ENCODE measurements at places on chromosomes 7 and 10.

DNA sequence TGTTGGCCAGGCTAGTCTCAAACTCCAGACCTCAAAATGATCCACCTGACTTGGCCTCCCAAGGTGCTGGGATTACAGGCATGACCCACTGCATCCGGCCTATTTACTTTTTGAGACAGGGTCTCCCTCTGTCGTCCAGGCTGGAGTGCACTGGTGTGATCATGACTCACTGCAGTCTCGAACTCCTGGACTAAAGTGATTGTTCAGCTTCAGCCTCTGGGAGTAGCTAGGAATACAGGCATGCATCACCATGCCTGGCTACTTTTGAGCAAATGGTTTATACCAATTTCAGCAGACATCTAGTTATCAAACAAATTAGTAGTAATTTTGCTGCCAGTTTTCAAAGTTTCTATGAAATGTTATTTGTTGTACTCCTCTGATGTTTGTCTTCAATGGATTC, 2.2 kb upstream of the WAC start:
- H3K4me1 ChIP-seq, result peaks cover 37% of the 10 kb centered on the region
- no peak overlapping the region for H3K27ac ChIP-seq
- no peak overlapping the region for H3K4me3 ChIP-seq
- peaks cover under 1% of the 10 kb centered on the region for H3K36me3 ChIP-seq
- no peaks in the 10 kb centered on the region for H3K27me3 ChIP-seq

DNA sequence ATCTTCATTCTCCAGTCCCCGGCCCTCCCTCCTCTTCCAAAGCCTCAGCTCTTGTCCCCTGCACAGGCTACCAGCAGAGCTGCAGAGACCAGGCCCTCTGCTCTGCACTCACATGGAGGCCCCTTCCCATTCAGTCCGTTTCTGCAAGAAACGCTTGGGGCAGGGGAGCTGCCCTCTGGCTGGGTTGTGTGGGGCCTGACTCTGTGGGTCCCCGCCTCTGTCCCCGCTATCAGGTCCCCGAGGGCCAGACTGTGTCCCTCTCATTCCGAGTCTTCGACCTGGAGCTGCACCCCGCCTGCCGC, 1.5 kb downstream of the PCOLCE start:
- peaks cover 21% of the 10 kb centered on the region for H3K4me1 ChIP-seq
- peak overlapping the region; percentile 64 for H3K27ac ChIP-seq
- H3K27me3 ChIP-seq, result no peaks in the 10 kb centered on the region
- DNase-seq, result peak; percentile 12
- H3K4me3 ChIP-seq, result peak overlapping the region; percentile 34
- H3K36me3 ChIP-seq, result no peaks in the 10 kb centered on the region

- H3K36me3 ChIP-seq, result no peaks in the 10 kb centered on the region
- H3K27ac ChIP-seq, result no peak overlapping the region
- no peaks in the 10 kb centered on the region for H3K4me1 ChIP-seq
- no peak overlapping the region for H3K4me3 ChIP-seq
Measured at GRCh38 chr7:155261031-155261985, 36.4 kb upstream of the INSIG1 start.

GRCh38 chr7:36048141-36048901, 104.7 kb upstream of the EEPD1 start:
- no peaks in the 10 kb centered on the region for H3K4me1 ChIP-seq
- no peak for DNase-seq
- no peak overlapping the region for H3K4me3 ChIP-seq
- H3K27me3 ChIP-seq, result no peaks in the 10 kb centered on the region
- H3K36me3 ChIP-seq, result no peaks in the 10 kb centered on the region

- no peaks in the 10 kb centered on the region for H3K4me1 ChIP-seq
- no peak overlapping the region for H3K4me3 ChIP-seq
- H3K36me3 ChIP-seq, result no peaks in the 10 kb centered on the region
Measured at GRCh38 chr7:15199482-15199881, 296.9 kb upstream of the DGKB start.

DNA sequence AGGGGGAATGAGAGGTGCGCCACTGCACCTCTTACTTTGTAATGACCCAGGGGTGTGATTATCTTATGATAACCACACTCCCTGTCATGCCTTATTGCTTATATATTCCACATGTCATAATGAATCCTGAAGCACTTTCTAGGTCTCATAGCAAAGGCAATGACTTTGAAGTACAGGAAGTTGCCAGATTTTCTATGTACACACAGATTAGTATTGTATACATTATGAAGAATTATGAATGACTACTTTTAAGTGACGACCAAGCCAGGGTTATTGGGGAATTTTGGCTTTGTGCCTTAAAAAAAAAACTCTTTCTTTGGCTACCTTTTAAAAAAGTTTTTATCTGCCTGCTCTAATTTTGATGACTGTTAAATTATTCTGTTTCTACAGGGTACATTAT, 269.6 kb downstream of the MDFIC start:
- no peak overlapping the region for H3K27ac ChIP-seq
- H3K4me3 ChIP-seq, result no peak overlapping the region
- H3K4me1 ChIP-seq, result no peaks in the 10 kb centered on the region

GRCh38 chr10:110827875-110828274, 43.9 kb upstream of the PDCD4 start:
- H3K27me3 ChIP-seq, result no peaks in the 10 kb centered on the region
- H3K4me1 ChIP-seq, result no peaks in the 10 kb centered on the region
- no peak for DNase-seq
- no peak overlapping the region for H3K27ac ChIP-seq
- H3K4me3 ChIP-seq, result no peak overlapping the region

GRCh38 chr7:36058020-36058592, 94.9 kb upstream of the EEPD1 start:
- H3K36me3 ChIP-seq, result no peaks in the 10 kb centered on the region
- no peak overlapping the region for H3K4me3 ChIP-seq
- H3K27ac ChIP-seq, result no peak overlapping the region
- no peaks in the 10 kb centered on the region for H3K27me3 ChIP-seq

GRCh38 chr10:86524225-86524962, 2.8 kb upstream of the WAPL start:
- no peak overlapping the region for H3K4me3 ChIP-seq
- H3K27ac ChIP-seq, result no peak overlapping the region
- H3K27me3 ChIP-seq, result no peaks in the 10 kb centered on the region
- DNase-seq, result no peak
- no peaks in the 10 kb centered on the region for H3K36me3 ChIP-seq

- H3K27ac ChIP-seq, result no peak overlapping the region
- H3K4me1 ChIP-seq, result no peaks in the 10 kb centered on the region
- H3K4me3 ChIP-seq, result no peak overlapping the region
- no peaks in the 10 kb centered on the region for H3K36me3 ChIP-seq
- DNase-seq, result no peak
Measured at GRCh38 chr10:18310761-18311160, 170.5 kb downstream of the CACNB2 start.

GRCh38 chr10:104337521-104337984, 712 bp downstream of the ITPRIP start:
- H3K27ac ChIP-seq, result peak overlapping the region; percentile 83
- H3K27me3 ChIP-seq, result no peaks in the 10 kb centered on the region
- H3K36me3 ChIP-seq, result no peaks in the 10 kb centered on the region
- H3K4me1 ChIP-seq, result peaks cover 54% of the 10 kb centered on the region
- peak overlapping the region; percentile 80 for H3K4me3 ChIP-seq
- DNase-seq, result no peak

DNA sequence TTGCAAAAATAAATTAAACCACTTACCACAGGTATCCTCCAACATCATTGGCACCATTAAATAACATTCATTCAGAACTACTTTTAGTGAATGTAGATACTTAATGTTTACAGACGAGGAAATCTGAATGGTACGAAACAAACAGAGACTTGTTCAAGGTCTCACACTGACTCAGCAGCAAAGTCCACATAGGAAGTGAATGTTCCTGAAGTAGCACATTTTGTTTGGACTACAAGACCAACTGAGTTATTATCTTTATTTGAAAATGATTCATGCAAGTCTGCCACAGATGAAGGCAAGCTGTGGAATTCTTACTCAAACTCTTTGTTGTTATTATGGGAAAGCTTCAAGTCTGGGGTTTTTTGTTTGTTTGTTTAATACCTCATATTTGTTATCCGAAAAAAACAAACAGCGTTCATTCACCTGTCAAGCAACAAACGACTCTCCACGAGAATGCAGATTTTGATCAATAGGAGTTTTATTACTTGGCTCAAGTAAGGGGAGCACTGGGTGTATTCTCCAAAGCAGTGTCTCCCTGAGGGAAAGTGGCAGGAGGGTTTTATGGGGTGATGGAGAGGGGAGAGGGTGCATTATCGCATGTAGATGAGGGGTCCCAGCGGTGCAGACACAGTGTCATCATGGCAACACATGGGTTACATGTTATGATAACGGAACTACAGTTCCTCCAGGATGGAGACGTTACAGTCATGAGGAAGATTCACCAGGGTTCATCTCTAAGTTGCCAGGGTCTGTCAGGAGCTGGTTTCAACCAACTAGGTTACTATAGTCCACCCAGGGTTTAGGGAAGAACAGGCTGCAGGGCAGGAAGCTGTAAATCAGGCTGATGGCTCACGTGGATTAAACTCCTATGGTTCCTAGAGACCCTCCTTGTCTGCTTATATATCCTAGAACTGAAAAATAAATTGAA, 147.7 kb upstream of the AKR1E2 start:
- H3K36me3 ChIP-seq, result no peaks in the 10 kb centered on the region
- no peak for DNase-seq
- no peaks in the 10 kb centered on the region for H3K27me3 ChIP-seq
- no peak overlapping the region for H3K4me3 ChIP-seq

- H3K27me3 ChIP-seq, result no peaks in the 10 kb centered on the region
- H3K27ac ChIP-seq, result no peak overlapping the region
- H3K4me3 ChIP-seq, result no peak overlapping the region
- H3K4me1 ChIP-seq, result no peaks in the 10 kb centered on the region
- no peak for DNase-seq
- no peaks in the 10 kb centered on the region for H3K36me3 ChIP-seq
Measured at GRCh38 chr7:46886669-46887374, 695.1 kb downstream of the TNS3 start.

DNA sequence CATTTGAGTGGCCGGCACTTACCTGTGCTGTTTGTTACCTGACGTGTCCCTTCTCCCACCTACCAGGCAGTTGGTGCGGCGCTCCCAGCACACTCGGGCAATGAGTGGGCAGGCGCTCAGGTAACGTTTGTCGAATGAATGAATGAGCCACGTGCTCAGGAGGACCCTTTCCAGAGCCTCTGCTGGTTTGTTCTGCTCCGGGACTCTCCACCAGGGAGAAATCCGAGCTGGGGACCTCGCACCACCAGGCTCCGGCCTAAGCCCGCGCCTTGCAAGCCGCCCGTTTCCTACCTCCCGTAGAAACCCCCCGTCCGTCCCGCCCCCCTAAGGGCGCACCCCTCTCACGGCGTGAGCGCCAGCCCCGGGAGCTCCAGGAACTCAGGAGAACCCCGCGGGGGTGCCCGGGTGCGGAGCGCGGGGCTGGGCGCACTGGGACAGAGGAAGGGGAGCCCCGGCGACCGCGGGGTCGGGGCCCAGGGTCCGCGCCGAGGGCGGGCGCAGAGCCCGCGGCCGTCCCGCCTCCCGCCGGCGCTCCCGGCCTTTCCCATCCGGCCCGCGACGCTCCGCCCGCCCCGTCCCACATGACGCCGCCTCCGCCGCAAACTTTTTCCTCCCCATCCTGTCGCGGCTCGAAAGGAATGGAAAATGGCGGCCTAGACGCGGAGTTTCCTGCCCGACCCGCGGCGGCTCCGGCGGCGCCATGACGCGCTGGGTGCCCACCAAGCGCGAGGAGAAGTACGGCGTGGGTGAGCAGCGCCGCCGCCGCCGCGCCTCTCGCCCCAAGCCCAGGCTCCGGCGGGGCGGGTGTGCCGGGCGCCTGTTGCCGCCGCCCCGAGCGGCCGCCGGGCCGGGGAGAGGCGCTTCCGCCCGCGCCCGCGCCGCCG, at the start of gene DOCK1:
Gene DOCK1 (plus strand): TSS at position 611 of the 884 bp plus-strand sequence. CDS start 90 bp downstream, at position 701.
- H3K27ac ChIP-seq, result no peak within 1 kb of the TSS
- H3K4me1 ChIP-seq, result no peaks in the 10 kb centered on the region
- H3K36me3 ChIP-seq, result no peaks in the 10 kb centered on the region
- no peak within 1 kb of the TSS for H3K4me3 ChIP-seq
- no peak for DNase-seq

DNA sequence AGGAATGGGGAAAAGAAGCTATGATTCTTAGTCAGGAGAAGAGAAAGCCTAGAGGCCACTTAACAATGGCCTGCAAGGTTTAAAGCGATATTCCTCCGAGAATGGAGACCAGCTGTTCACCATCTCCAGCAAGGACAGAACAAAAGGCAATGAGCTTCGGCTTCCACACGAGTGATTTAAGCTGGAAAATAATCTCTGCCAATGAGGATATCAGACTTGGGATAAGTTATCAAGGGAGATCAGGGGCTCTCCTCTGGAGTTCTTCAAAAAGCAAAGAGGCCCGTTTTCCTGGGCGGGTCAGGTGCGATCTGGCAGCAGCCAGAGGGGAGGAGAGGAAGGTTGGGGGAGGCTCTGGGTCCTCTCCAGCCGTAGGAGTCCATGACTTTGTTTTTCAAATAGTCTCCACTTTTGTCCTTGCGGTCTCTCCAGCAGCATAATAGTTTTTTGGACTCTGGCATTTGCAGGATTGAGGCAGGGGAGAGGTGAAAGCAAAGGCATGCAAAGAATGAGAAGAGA, 211.3 kb downstream of the SKIDA1 start:
- H3K4me3 ChIP-seq, result no peak overlapping the region
- no peak overlapping the region for H3K27ac ChIP-seq
- no peaks in the 10 kb centered on the region for H3K4me1 ChIP-seq
- no peak for DNase-seq
- H3K27me3 ChIP-seq, result no peaks in the 10 kb centered on the region

Measured in CD4-positive, alpha-beta memory T cell (primary cell).